ENCODE measurements at places on chromosomes 5 and 9. TPM values are rescaled to one million over a fixed set of nuclear protein-coding genes. Genes with fewer than 3 reads are reported as not detected.

DNA sequence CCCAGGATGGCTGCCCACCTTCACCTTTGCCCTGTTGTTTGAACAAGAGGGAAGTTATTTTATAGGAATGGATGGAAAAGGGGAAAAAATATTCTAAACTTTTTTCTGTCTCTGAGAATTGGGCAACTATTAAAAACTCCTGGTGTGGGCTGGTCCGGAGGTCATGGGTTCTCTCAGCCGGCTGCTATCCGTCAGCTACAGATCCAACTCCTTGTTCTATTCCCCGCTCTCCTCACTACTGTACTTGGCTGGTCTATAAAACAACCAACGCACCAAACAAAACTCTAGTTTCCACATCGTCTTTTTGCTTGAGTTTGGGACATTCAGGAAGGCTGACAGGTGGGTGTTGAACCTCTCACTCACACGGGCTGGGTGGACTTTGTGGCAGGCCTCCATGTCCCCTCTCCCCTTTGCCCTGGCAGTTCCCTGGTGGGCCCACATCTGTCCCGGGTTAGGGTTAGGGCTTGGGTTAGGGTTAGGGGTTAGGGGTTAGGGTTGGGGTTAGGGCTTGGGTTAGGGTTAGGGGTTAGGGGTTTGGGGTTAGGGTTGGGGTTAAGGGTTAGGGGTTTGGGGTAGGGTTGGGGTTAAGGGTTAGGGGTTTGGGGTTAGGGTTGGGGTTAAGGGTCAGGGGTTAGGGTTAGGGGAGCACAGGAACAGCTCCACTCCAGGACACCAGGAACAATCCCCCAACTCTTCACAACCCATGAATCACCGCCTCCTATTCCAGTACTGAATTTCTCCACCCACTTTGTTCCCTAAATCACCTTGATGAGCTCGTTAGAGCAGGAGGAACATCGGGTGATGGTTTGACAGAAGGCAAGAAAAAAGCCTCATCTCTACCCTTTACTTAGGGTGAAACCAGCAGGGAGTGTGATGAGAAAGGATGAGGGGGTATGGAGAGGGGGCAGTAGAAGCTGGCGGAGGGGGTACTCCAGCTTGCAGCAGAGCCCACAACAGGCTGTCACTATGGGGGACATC, 302.1 kb upstream of the IRX4 start:
- DNase-seq = no peak

- DNase-seq = no peak
These were observed 401.6 kb downstream of the ANXA1 start for GRCh38 chr9:73553295-73553694.

DNA sequence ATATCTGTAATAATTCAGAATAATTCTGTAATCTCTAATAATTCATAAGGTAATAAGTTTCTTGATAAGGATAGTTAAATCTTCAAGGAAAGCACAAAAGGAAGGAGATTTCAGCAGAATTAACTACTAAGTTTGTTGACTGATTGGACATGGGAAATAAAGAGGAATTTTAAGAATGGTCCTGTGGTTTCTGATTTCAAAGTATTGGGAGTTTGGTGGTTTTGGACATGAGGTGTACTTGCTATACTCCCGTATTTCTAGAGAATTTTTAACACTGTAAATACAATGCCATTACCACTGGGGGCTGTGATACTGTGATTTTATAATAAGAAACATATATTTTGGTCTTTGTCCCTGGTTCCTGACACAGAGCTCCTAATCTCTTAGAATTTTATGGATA, 123.9 kb downstream of the UNC13B start:
- no peak for DNase-seq

- DNase-seq = no peak
These were observed 159.0 kb downstream of the TLE1 start for GRCh38 chr9:81530310-81530810.

- no peak for DNase-seq
These were observed 65.9 kb upstream of the GNAQ start for GRCh38 chr9:78097541-78097940.

GRCh38 chr9:132943651-132944293, 644 bp downstream of the TSC1 start:
- peak; percentile 1 for DNase-seq

DNA sequence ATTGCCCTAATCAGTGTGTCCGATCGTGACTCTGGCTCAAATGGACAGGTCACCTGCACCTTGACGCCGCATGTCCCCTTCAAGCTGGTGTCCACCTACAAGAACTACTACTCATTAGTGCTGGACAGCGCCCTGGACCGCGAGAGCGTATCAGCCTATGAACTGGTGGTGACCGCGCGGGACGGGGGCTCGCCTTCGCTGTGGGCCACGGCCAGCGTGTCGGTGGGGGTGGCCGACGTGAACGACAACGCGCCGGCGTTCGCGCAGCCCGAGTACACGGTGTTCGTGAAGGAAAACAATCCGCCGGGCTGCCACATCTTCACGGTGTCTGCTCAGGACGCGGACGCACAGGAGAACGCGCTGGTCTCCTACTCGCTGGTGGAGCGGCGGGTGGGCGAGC, 1.4 kb downstream of the PCDHA13 start:
- no peak for DNase-seq

DNA sequence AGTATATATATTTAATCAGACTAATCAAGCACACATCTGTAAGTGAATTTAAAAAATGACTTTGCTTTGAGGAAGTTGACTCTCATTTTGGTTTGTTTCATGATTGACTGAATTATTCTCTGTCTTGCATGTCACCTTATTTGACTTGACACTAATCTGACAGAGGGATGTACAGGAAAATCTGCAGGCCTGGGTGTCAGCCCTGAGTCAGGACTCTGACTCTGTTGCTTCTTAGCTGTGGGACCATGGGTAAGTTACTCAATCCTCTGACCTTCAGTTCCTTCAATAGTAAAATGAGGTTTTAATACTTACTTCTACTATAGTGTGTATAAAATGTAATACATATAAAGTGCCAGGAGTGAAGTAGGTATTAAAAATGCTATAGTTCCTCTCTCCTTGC, 415.9 kb downstream of the ARHGEF28 start:
- DNase-seq = no peak

DNA sequence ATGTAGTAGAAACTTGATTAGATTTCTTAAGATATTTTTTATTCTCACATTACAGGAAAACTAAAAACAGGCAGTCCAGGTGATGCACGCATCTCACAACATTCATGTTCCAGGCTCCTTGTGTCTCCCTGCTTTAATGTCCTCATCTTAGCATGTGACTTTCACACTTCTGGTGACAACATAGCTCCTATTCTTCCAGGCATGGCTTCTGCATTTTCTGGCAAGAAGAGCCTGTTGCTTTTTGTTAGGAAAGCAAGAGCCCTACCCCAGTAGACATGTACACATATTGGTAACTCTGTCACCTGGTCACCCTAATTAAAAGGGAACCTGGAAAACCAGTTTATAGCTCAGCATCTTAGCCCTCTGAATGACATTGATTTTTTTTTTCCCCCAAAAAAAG, 92.5 kb downstream of the PPIC start:
- no peak for DNase-seq

The SOX30 gene
- 0.14 TPM for total RNA-seq
